Stimulated activated CD4-positive, alpha-beta T cell treated with anti-CD3 and anti-CD28 coated beads, Interleukin-1b, Interleukin-23, amount 100 ng/mL, for 1 hour (primary cell): ENCODE measurements at places on chromosomes 12 and 14.
A peak's percentile ranks its signal among the peaks of the same experiment; 100 is the strongest.

- no peak for DNase-seq
These were observed 58.7 kb downstream of the RALGAPA1 start for GRCh38 chr14:35750202-35750904.

GRCh38 chr12:93361151-93361919 is 16.4 kb upstream of the NUDT4 start:
- DNase-seq, result no peak

DNA sequence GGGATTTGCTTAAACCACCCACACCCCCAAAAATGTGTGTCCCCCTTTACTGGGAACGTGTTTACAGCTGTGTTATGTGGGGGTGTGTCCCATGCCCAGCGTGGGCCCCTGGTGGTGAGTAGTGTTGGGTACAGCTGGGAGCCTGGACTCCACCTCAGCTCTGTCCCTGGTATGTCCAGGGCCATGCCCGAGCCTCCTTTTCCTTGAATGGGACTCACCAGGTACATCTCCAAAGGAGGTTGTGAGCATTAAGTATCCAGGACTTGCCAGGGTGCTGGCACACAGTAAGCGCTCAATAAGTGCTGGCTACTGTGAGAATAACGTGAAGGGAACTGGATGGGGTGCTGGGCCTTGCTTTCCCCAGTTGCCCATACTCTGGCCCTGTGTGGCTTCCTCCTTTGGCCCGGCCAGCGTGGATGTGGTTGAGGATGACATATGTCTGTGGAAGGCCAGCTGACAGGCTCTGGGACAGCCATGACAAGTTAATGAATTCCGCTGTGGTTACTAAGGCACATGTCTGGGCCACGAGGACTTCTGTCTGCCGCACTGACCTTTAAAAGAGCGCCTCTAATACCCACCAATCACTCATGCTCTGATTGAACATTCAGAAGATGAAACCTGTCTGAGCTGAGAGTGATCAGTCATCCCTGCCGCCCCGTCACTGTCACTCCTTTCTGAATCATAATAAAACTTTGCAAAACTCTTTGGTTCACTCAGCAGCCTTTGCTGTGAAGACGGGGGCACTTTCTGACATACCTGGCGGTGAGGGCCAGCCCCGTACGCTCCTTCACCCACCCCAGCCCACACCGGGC is 74.7 kb downstream of the DIO3 start:
- DNase-seq, result no peak

GRCh38 chr12:14366209-14367039 is 942 bp downstream of the ATF7IP start:
- DNase-seq, result no peak

DNA sequence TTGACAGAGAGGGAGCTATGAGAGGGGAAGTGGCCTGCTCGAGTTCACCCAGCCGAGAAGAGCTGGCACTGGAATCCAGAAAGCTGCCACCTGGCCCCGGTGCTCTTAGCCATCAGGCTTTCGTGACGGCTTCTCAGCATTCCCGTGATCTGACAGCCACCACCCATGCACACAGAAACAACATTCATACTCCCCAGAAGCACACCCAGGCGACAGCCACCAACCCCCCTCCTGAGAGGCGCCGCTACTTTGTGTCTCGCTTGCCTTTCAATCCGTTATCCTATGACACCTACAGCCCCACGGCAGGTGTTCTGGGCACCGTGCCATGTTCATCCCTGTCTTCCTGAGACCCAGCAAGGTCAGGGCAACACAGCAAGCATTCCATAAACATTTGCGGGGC is 31.4 kb downstream of the PSMC1 start:
- DNase-seq, result no peak

DNA sequence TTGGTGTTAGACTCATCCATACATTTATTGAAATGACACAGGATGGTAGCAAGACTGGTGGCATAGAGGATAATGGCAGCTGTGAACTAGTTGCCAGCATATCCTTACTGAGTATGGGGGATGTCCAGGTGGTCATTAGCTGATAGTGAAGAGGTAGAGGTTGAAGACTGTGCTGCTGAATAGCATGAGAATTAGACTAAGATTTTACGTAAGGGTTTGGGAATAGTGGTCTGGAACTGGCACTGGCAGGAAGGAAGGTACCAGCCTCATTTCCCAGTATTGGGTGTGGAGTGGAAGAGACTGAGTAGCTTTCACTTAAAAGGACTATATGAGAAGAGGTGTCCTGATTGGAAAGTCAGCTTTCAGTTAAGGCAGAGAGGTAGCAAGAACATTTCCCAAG is 6.5 kb downstream of the ERC1 start:
- no peak for DNase-seq

GRCh38 chr12:68451261-68452077 is 119.3 kb upstream of the MDM1 start:
- DNase-seq, result peak; percentile 2

GRCh38 chr14:22630486-22630885 is 13.7 kb downstream of the OR6J1 start:
- no peak for DNase-seq

DNA sequence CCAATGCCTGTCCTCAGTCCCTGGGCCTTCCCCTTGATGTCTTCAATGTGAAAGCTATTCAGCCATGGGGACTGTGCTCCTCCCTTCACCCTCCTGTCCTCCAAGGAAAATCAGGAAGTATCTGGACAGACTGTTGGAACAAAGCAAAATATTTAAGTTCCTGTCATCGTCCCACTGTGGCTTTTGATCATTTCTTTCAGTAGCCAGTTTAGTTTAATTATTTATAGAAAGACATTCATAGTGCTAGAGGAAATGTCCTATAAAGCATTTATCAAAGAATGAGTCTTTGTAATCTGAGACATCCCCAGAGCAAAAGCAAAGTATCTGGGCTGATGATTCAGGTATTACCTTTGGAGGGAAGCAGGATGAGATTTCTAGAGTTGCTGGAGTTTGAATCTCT is 254.1 kb downstream of the NRXN3 start:
- no peak for DNase-seq

DNA sequence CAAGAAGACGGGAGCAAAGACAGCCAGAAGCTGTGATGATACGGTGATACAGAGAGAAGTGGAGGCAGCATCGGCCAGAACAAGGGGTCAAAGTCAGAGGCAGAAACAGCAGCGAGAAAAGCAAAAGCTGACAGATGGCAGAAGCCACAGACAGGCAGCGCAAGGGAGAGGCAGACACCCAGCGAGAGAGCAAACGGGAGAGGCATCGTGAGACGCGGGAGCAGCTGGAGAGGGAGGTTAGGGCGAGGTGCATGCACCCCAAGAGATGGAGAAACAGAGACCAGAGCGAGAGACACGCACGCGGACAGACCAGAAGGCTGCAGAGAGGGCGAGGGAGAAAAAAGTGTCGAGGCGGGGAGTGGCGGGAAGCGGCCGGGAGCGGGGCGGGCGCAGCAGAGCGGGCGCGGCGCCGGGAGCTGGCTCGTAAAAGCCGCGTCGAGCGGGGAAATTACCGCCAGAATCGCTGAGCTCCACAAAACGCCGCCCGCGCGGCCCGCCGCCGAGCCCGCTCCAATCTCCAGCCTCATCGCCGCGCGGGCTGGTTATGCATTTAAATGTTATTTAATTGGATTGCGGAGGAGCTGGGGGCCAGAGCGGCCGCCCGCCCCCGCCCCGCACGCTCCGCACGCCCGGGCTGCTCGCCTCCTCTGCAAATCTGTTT is 15.6 kb downstream of the SMUG1 start:
- DNase-seq, result no peak

- no peak for DNase-seq
These were observed 8.2 kb upstream of the CRADD start for GRCh38 chr12:93668919-93669418.

DNA sequence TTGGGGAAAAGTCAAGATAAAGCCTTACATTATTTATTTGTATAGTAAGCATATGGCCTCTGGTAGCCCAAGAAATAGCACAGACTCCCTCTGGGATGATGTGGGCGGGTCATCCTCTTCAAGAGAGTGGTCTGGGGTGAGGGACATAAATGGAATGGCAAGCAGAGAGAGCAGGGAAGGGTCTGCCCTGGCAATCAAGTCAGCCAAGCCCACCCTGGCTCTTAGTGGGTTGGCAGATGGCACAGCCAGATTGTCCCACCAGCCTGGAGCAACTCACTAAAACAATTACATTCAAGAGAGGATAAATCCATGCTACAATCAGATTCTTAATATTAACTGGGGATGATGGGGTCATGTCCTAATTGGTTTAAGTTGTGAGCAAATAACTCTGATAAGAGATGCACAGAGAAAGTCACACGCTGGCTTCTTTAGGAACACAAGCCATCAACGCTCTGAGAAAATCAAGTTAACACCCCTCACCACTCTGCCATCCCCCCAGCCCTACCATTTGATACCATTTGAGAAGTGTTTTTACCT is 2.8 kb upstream of the PELI2 start:
- no peak for DNase-seq

GRCh38 chr14:49908433-49908782 is 15.5 kb downstream of the ARF6 start:
- DNase-seq, result no peak

DNA sequence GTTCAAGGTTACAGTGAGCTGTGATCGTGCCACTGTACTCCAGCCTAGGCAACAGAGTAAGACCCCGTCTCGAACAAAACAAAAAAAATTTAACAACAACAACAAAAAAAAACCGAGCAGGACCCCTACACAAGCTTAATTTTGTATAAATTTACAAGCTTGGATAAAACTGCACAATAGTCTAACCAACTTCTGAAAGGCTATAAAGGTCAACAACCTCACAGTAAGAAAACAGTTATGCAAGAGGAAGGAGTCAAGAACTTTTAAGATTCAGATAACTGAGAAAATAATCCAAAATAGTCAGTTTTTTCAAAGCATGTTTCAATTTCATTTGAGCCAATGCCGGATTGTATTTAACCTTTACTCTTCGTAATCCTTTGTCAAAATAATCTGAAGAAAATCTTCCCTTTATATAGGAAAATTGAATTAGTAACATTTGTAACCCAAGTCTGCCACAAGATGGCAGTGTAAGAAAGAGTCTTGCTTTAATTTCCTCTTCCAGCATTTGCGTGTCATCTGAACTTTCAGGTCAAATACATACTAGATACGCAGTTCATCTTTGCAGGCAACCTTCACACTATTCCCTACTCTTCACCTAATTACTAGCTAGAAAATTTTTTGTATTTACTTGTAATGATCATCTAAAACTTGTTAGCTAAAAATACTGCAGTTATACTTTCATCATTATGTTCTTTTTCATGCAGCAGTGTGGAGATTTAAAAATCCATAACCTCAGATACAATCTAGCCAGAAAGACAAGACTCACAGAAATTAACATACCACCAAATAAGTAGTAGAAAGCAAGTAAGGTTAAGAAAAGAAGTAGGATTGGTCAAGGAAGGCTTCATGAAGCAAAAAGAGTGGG is 5.8 kb downstream of the CCNB1IP1 start:
- DNase-seq, result no peak

- DNase-seq, result no peak
These were observed 261.8 kb downstream of the TMTC2 start for GRCh38 chr12:82948491-82948890.

GRCh38 chr12:123854918-123855317 is 92.8 kb downstream of the DNAH10 start:
- DNase-seq, result no peak

GRCh38 chr12:116534311-116535121 is 24.7 kb upstream of the MAP1LC3B2 start:
- DNase-seq, result no peak

- DNase-seq, result no peak
These were observed 52.8 kb downstream of the PTHLH start for GRCh38 chr12:27919671-27920235.

- DNase-seq, result no peak
These were observed 62.2 kb downstream of the EMP1 start for GRCh38 chr12:13258717-13259119.

DNA sequence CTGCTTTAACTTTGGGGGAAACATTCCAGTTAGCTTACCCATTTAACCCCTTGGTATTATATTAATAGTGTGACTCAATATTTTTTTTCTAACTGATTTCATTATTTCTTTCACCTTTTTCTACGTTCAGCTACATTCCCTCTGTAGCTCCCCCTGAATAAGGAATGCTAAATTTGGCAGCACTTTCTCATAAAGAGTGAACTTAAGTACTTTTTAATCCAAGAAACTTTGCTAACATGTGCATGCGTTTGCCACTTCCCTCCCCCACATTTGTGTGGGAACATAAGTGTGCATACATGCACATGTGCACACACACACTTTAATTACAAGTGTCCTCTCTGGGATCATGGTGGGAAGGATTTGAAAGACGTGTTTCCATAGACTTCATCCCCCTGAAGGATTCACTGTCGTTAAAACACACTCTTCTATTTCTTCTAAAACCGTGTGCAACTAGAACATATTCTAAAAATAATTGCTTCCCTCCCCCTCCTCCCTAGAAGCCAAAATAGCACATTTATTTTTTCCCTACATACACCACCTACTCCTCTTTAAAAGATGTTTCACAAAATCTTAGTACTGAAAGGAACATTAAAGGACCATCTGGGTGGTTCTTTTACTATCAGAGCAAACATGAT is 142.6 kb downstream of the PPM1H start:
- DNase-seq, result no peak

DNA sequence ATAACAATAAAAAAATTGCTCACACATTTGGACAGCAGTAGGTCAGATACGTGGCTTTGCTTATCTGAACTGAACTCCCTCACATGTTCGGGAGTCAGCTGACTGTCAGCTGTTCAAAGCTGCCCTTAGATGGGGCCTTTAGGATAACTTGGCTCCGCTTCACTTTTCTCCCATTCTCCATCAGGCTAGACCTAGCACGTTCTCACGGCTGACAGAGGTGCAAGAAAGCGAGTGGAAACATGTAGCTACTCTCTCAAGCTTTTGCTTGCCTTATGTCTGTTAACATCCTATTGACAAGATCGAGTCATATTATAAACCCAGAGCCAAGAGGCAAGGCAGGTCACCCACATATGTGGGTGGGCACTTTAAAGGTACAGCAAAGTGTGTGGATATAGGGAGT is 112.0 kb upstream of the PDZRN4 start:
- no peak for DNase-seq

- no peak for DNase-seq
These were observed 63.8 kb downstream of the FBXO33 start for GRCh38 chr14:39368261-39368959.

DNA sequence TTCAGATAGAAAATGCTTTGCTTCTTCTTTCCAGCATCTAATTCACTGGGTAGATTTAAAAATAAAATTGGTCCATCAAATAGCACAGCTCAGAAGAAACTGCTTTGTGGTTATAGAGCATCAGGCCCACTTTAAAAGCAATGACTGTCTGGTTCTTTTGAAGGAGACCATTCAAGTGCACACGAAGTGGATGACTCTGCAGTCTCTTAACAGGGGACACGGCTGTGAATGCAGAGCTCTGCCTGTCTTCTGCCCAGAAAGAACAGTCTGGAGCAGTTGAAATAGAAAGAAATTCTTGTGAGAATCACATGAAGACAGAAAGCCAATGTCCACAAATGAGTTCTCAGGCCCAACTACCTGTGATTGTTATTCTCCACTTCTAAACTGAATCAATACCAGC is 138.7 kb upstream of the PLEKHA5 start:
- no peak for DNase-seq

GRCh38 chr12:49552014-49552413 is 13.2 kb downstream of the KCNH3 start:
- DNase-seq, result no peak

- peak; percentile 50 for DNase-seq
These were observed 68.2 kb upstream of the ETV6 start for GRCh38 chr12:11581179-11581755.

GRCh38 chr14:99938896-99939295 is 126.3 kb upstream of the EVL start:
- no peak for DNase-seq
